HCT116 (cell line): ENCODE measurements at places on chromosomes 7 and 10. TPM values are rescaled to one million over a fixed set of nuclear protein-coding genes. Genes with fewer than 3 reads are reported as not detected.

PON3 gene
- 2.6 TPM for total RNA-seq

DNA sequence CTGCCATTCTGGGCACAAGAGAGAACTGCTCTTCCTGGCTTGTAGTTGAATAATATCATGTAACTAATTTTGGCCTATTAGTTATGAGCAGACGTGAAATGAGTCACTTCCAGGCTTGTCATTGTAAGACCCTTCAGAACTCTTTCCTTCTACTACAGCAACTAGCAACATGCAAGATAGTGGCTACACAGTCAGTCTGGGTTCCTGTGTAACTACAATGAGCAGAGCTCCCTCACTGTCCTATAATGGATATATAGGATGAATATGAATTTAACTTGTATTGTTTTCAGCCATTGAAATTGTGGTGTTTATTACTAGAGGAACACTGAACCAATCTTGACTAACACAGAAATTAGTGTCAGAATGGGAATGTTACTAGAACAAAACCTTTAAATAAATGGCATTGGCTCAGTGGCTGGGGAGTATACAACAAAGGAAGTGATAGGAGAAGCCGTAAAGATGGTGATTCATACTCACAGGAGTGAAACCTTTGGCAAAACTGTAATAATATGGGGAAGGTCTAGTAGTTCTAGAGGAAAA, 2.9 kb upstream of the MTPN start:
- DNase-seq = no peak

GRCh38 chr7:32673275-32673983, 178.1 kb downstream of the AVL9 start:
- DNase-seq = no peak

GRCh38 chr7:73515178-73515577, 6.9 kb downstream of the BAZ1B start:
- DNase-seq = no peak

DNA sequence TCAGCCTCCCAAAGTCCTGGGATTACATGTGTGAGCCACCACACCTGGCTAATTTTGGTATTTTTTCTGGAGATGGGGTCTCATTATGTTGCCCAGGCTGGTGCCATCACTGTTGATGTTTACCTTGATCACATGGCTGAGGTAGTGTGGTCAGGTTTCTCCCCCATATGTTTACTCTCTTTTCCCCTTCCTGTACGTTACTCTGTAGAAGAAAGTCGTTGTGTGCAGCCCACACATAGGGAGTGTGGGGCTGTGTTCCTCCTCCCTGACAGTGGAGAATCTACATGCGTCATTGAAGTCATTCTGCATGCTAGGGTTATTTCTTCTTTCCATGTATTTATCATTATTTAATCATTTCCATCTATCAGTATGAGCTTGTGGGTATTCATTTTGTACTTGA, 16.3 kb upstream of the ORAI2 start:
- no peak for DNase-seq

DNA sequence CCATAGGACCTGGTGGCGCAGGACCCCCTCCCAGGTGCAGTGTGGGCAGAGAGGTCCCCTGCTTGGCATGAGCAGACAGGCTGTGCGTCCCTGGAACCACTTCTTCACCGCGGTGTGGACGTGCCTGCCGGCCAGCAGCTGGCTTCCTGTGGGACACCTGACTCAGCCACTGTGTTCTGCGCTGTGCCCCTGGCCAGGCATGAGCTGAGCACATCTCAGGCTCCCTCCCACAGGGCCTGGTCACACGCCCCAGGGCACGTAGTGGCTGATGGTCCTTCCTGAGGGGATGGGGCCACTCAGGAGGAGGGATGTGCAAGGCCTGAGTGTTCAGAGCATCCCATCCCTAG, 3.5 kb upstream of the DEPP1 start:
- no peak for DNase-seq

- no peak for DNase-seq
Observed at GRCh38 chr7:41872966-41873365, 170.1 kb upstream of the INHBA start.

PSD gene
- total RNA-seq = 9.7 TPM

DNA sequence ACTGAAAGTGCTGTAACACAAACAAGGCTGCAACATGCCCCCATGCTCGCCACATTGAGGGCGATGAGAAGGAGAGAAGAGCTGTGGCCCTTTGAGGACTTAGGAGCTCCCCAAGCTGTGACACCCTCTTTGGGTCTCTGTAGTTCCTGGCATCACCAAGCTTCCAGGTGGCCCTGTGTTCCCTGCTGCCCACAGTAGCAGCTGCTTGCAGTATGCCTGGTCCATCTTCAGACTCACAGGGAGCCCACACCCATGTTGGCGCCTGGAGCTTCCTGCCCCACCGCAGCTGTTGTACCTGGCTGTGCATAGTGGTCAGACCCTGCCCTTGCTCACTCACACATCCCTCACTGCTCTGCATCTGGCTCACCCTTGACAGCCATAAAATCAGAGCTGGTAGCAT, 401.2 kb upstream of the NRG3 start:
- no peak for DNase-seq

ARHGAP22 gene
- 9.9 TPM for total RNA-seq

CHN2 gene
- 2.1 TPM for total RNA-seq

- no peak for DNase-seq
Observed at GRCh38 chr10:23069019-23069815, 26.2 kb upstream of the MSRB2 start.

- DNase-seq = no peak
Observed at GRCh38 chr7:135290594-135290993, 57.0 kb downstream of the STRA8 start.
